Activated CD4-positive, alpha-beta T cell treated with anti-CD3 and anti-CD28 coated beads, Interleukin-2, Interleukin-6, amounts not matched to agents 100 ng/mL and 50 ng/mL, durations not matched to agents 16 hours and 8 hours (primary cell): ENCODE measurements at places on chromosomes 1 and 21.
A peak's percentile ranks its signal among the peaks of the same experiment; 100 is the strongest.

DNA sequence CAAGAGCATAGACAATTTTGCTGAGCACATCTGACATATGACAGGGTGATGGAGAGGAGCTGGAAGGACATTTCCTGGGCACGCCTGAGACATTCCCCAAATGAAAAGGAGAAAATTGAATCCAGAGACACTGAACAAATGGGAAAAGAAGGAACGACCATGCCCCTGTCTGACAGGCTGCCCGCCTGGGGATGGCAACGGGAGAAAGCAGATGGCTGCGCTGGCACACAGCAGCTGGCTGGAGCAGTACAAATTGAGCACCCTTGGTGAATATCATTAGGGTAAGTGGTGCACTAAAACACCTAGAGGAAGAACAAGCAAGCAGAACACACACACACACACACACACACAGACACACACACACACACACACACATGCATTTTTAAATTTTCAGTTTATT, 174.3 kb upstream of the DUSP10 start:
- DNase-seq: no peak

DNA sequence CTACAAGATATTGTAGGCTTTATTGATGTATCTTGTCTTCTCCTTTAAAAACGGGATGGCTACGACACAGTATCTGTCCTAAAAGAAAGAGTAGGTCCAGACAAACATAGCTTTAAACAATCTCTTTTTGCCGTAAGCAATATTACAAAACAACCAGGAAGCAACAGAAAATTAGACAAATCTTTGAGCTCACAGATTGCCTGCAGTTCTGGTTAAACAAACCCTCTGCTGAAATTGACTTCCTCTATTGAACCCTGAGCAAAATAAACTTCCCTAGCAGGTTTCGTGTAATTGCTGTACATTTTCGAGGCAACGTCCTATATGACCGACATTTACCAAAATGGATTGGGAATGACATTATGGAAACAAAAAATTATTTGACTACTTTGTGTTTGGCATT, 50.6 kb downstream of the CHML start:
- DNase-seq: no peak

GRCh38 chr1:70220015-70220414, 1.2 kb upstream of the SRSF11 start:
- no peak for DNase-seq

GRCh38 chr1:154221278-154222001, 685 bp downstream of the UBAP2L start:
- DNase-seq: peak; percentile 68

DNA sequence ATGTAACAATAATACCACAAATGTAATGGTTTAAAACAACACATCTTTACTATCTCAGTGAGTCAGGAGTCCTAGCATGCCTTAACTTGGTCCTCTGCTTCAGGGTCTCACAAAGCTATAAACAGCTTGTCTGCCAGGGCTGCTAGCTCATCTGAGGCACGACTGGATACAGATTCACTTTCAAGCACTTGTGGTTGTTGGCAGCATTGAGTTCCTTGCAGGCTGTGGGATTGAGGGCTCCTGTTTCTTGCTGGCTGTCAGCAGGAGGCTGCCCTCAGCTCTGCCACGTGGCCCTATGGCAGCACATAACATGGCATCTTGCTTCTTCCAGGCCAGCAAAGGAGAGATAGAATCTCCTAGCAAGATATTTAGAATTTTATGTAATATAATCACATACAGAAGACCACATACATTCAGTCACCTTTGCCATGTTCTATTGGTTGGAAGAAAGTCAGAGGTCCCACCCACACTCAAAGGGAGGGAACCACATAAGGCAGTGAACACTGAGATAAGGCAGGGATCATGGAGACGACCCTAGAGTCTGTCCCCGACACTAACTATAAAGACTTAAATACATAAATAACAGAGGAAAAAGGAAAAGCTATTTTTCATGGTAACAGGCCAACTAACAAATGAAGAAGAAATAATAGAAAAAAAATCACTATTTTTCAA, 18.9 kb upstream of the IPP start:
- no peak for DNase-seq

- DNase-seq: no peak
Observed at GRCh38 chr1:121566346-121566745, 381.6 kb downstream of the SRGAP2C start.

DNA sequence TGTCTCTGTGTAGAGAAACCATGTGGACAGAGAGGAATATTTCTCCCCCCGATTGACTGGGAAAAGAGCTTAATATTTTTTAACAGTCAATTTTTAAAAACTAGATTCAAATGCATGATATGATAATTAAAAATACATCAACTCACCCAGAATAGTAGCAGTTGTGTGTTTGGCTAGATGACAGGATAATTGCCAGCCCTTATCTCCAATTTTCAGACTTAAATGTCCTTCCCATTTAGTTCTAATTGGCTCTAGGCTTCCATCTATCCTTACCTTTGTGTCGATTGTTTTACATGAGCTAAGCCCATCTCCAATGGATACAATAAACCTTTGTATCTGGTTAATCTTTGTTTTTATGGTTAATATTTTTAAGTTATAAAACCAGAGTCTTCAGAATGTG, 23.9 kb upstream of the KIAA0040 start:
- no peak for DNase-seq

- DNase-seq: no peak
Observed at GRCh38 chr1:10916311-10916710, 96.1 kb upstream of the TARDBP start.

GRCh38 chr1:168892931-168893330, 163.9 kb upstream of the DPT start:
- DNase-seq: no peak

GRCh38 chr1:223849352-223850254, 3.9 kb upstream of the TP53BP2 start:
- DNase-seq: no peak

DNA sequence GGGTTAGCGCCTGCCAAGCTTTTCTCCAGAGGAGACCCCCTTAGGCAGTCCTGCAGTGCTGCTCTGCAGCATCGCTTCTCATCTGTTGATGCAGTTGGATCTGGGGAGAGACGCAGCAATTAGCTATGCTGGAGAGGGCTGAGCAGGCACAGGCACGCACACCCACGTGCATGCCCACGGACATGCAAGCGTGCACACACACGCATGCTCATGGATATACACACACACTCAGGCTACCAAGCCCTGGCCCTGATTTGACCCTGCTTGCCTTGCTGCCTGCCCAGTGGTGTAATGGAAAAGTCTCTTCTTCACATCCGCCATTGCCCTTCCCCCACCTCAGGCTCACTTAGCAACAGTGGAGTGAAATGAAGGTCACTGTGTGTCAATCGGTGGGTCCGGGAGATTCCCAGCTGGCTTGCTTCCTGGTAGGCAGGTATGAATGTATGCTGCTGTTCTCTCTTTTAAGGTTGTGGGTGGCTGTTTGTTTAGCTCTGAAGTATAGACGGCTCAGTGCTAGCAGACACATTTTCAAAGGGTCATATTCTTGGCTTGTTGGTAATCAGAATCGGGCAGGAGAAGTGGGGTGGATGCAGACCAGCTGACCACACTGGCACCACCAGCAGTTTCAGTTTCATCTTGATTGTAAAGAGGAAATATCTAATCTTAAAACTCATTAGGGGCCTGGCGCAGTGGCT, 9.5 kb downstream of the ATP1B1 start:
- DNase-seq: no peak

- DNase-seq: no peak
Observed at GRCh38 chr1:64948216-64948615, 18.1 kb downstream of the JAK1 start.

GRCh38 chr21:17352996-17353655, 159.7 kb upstream of the CXADR start:
- DNase-seq: no peak

GRCh38 chr1:169466259-169467230, 19.2 kb downstream of the SLC19A2 start:
- peak; percentile 43 for DNase-seq

DNA sequence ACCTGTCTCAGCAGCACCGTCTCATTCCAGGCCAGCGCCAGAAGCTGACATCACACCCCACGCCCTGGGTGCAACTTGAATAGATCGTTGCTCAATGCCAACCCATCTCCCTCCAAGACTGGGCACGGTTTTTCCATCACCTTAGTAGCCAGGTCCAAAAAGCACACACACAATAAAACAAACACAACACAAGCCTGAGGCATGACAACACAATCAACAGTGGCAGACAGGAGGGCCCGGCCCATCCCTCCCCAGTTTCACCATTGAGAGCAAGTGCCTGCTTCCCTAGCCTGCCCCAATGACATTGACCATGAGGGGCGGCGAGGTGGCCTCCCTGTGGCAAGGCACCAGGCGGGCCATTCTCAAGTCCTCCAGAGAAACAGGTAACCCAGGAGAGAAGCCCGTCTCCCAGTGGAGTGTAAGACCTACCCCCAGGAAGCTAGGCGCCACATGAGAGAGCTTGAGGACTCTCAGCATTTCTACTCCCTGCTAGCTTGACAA, 2.7 kb downstream of the IFFO2 start:
- no peak for DNase-seq

- no peak for DNase-seq
Observed at GRCh38 chr1:21278208-21278859, 11.9 kb downstream of the ECE1 start.

DNA sequence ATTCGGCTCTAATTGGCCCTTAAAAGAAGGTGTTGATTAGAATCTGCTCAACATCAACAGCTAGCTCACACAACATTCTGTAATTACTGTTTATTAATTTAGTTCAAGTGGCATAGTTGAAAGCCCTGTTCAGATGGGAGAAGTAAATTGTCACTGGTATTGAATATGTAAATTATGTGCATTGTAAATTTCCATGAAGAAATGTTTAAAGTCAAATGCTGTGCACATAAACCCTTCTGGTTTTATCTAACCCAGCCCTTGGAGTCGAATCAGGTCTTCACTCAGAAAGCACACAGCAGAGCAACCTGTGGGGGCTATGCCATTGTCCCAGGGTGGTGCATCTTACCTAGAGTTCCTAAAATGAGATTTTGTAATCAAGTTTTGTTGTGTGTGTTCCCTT, 65.4 kb upstream of the LMO4 start:
- DNase-seq: no peak

DNA sequence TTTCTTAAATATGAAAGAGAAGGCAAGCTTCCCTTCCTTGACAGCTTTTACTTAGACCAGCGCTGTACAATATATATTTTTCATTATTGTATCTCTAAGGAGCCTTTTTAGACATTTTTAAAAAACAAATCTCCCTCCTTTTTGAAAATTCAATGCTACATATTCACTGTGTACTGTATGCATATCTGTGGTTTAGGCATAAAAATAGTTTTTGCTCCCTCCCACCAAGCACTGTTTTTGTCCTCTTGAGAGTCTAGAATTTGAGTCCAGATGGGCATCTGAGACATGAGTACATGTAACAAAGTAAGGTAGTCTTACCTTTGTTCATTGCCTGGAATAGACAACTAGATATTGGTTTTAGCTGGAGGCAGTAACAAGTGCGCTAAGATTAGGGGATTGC, 488.5 kb upstream of the RUNX1 start:
- DNase-seq: no peak

GRCh38 chr1:32767641-32768040, 49.5 kb downstream of the YARS1 start:
- no peak for DNase-seq

GRCh38 chr1:167904652-167905130, 9.2 kb downstream of the ADCY10 start:
- DNase-seq: no peak

- no peak for DNase-seq
Observed at GRCh38 chr1:40838980-40839942, 22.9 kb downstream of the CITED4 start.

- DNase-seq: no peak
Observed at GRCh38 chr1:6198646-6199297, 623 bp downstream of the RPL22 start.

- no peak for DNase-seq
Observed at GRCh38 chr1:217009376-217009775, 286.1 kb upstream of the ESRRG start.

DNA sequence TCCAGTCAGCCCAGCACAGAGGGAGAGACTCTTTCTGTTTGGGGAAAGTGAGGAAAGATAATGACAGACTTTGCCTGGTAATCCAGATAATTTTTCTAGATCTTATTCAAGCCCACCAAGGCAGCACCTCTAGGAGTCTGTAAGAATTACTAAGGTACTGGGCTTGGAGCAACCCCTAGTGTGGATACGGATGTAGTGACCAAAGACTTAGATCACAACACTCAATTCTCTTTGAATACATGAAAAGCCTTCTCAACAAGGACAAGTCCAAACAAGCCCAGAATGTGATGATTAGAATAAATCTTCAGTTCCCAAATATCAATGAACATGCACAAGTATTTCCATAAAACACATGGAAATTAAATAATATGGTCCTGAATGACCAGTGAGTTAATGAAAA, 206.9 kb downstream of the MRPL39 start:
- no peak for DNase-seq
